ENCODE measurements at places on chromosomes 12 and 14.

- DNase-seq, result no peak
These were observed 52.4 kb downstream of the RFLNA start for GRCh38 chr12:124347335-124347734.

GRCh38 chr14:101121508-101122139, 218.1 kb upstream of the RTL1 start:
- no peak for DNase-seq

DNA sequence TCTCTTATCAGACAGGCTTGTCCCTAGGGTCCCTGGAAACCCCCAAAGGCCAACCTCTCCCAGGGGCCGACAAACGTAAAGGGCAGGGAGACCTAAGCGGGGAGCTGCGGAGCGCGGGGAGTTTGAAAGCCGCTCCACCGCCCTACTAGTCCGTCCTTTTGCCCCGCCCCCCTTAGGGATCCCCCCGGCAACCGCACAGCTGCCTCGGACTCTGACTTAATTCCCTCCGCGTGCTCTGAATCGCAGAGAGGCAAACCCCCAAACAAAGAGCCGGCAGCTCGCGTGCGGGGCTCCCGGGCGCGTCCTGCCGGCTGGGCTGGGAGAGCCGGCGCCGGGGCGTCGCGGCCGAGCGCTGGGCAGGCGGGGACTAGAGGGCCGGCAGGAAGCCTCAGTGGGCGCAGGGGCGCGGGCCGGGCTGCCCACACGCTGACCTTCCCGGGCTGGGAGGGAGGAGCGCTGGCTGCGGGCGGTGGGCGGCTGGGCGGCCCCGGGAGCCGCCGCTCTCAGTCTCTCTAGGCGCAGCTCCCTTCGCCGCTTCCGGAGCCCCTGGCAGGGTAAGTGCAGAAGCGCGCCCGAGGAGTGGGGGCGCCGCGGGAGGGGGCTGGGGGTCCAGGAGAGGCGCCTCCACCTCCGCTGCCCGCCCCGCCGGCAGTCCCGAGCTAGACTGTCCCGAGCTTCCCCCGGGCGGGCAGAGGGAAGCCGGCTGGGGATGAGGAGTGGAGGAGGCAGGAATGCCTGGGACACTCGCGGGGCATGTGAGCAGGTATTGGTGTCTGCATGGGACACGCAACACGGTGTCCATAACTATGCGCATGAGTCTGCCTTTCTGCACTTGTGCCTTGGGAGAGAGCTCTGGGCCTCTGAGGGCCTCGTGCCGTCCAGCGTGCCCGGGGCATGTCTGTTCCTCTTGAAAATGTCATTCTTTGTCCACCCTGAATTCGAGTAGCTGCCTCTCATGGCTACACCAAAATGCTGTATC, at the start of gene TSPAN11:
Gene TSPAN11, plus strand, starts transcription at position 506 of the 979 bp plus-strand sequence. CDS start 27,244 bp downstream, outside the sequence.
- no peak for DNase-seq

GRCh38 chr12:11821386-11822080, 172.1 kb downstream of the ETV6 start:
- DNase-seq, result no peak

DNA sequence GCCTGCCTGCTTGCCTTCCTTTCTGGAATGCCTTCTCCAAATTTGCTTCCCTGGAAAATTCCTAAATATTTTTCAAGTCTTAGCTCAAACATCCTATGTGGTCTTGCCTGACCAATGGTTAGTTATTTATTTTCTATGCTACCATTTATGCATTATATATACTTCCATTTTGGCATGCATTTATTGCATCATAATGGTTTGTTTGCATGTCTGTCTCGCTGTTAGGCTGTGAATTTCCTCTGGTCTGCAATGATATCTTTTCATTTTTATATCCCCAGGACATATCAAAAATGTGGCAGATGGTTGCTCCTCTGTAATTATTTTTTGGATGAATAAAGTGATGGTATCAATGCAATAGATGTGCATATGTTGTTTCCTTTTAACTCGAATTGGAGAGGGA, 30.5 kb downstream of the ATL1 start:
- no peak for DNase-seq

GRCh38 chr14:52003324-52003723, 14.0 kb downstream of the RTRAF start:
- no peak for DNase-seq

DNA sequence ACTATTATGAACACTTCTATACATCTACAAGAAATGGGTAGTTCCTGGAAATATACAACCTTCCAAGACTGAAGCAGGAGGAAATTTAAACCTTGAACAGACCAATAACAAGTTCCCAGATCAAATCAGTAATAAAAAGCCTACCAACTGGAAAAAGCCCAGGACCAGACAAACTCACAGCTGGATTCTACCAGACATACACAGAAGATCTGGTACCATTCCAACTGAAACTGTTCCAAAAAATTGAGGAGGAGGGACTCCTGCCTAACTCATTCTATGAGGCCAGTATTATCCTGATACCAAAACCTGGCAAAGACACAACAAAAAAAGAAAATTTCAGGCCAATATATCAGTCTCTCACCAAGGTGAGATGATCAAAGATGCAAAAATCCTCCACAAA, 189.4 kb downstream of the RPS29 start:
- DNase-seq, result no peak

- DNase-seq, result no peak
These were observed 39.8 kb downstream of the IFNG start for GRCh38 chr12:68119724-68120211.

DNA sequence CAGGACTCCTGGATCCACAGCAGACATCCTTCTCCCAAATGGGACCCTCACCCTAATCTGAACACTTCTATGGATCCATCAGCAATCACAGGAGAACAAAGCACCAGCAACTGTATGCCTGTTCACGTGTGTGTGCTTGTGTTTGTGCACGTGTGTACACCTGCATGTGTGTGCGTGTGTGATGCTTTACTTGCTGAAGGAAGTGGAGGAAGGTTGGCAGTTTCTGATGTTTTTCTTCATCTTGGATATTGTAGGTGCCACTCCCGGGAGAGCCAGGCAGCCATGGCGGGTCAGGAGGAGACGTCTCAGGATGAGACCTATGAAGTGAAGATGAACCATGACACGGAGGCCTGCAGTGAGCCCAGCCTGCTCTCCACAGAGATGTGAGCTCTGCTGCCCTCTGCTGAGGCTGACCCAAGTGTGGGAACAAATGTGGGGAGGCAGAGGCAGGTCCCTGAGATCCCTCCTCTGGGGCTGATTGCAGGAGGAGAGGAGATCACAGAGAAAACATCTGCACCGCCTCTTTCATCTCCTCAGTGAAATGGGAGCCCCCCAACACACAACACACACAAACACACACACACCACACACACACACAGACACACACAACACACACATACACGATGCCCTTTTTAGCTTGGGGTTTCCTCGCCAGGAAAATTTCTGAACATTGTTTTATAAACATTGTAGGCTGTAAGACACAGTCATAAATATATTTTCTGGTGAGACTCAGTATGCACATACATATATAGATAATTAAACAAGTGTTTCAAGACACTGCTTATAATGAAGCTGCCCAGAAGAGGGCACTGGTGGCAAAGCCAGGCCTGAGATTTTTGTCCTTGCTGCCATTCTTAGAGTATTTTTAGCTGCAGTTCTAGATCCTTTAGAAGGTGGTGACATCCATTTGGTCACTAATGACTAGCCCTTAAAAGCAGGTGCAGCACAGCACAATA, 112.2 kb upstream of the FKBP4 start:
- DNase-seq, result no peak

DNA sequence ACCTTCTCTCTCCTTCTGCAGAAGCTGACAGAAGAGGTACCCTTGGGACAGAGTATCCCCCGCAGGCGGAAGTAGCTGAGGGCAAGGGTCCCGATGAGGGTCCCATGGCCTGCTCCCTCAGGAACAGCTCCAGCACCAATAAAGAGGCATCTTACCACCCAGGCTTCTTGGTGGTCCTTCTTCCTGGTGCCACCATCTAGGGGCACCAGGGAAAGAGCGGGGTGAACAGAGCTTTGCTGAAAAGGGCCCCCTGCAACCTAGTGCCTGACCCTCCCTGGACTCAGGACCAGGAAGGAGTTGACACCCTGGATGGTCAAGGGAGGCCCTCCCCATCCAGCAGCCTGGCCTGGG, 591 bp upstream of the IRF9 start:
- no peak for DNase-seq

GRCh38 chr12:22059976-22060647, 14.1 kb downstream of the CMAS start:
- DNase-seq, result no peak

GRCh38 chr12:48104531-48104930, 1.3 kb downstream of the SENP1 start:
- DNase-seq, result no peak

- DNase-seq, result no peak
These were observed 233.6 kb upstream of the E2F7 start for GRCh38 chr12:77299001-77299400.

GRCh38 chr14:63996625-63997220, 143.9 kb downstream of the SYNE2 start:
- DNase-seq, result no peak

DNA sequence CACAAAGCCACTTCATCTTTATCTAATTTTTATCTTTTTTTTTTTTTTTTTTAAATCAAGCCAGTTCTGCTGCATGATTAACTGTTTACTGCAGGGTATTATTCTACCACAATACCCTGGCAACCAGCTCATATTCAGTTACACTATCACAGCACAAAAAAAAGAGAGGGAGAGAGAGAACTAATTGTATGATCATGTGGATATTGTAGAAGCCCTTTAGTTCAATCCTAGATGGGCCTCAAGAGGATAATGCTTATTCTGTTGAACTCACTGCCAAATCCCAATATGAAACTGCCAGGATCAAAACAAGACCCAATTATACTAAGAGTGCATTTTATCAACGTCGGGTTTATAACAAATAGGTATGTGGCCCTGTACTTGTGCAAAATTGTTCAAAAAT, 51.5 kb downstream of the MED13L start:
- DNase-seq, result no peak

DNA sequence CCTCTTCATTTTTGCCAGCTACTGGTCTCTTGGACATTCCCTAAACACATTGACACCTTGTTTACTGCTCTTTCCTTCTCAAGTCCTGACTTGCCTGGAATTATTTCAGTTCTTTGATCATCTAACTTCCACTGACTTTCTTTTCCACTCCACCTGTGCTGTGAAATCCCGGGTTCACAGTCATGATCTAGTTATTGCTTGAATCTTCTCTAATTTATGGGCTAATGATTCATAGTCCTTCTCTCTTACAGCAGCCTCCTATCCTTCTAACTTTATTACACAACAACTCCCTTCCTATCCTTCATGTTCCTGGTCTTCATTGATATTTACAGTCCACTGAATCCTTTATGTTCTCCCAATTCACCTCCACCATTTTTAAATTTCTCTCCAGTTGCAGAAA, 260.1 kb downstream of the C12orf75 start:
- DNase-seq, result no peak

- DNase-seq, result no peak
These were observed 26.4 kb downstream of the TESPA1 start for GRCh38 chr12:54958048-54958658.
